Stimulated activated CD8-positive, alpha-beta memory T cell treated with anti-CD3 and anti-CD28 coated beads, Interleukin-12 subunit alpha, Interleukin-12 subunit beta, amount 100 ng/mL, for 1 hour (primary cell): ENCODE measurements at places on chromosomes 7 and 10.

DNA sequence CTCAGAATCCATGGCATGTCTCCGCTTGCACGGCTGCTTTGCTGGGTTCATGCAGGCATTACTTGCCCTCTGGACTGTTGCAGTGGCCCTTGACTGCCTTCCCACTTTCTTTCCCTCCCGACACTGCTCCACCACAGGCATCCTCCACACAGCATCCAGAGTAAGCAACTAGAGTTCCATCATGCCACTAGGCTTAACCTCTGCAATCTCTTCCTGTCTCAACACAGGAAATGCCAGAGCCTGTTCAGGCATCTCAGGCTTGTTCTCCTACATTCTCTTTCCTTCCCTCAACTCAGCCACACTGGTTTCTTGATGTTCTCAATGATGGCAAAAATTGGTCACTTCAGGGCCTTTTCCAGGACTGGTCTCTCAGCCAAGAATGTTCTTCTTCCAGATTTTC lies 284.5 kb upstream of the KLF6 start:
- DNase-seq = no peak

GRCh38 chr10:24202181-24202570 lies 6.8 kb upstream of the KIAA1217 start:
- no peak for DNase-seq

GRCh38 chr10:81548160-81548559 lies 326.8 kb upstream of the NRG3 start:
- no peak for DNase-seq

- DNase-seq = no peak
These were observed 779 bp downstream of the FAM241B start for GRCh38 chr10:69630651-69631400.

- no peak for DNase-seq
These were observed 107.7 kb downstream of the C10orf105 start for GRCh38 chr10:71611709-71612422.
